ENCODE measurements at places on chromosomes 6 and 20.

DNA sequence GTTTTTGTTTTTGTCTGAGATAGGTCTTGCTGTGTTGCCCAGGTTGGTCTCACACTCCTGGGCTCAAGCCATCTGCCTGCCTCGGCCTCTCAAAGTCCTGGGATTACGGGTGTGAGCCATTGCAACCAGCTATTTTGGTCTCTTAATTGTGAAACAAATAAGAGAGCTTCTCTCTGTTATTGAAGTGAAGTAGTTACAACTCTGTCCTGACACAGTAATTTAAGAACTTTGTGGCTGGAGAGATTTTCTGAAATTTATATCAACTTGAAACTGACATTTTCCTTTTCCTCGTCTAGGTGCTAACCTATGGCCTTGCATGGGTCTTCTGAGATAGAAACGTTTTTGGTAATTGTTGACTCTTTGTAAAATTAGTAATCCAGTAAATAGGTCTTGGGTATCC, 122.1 kb upstream of the DOK5 start:
- DNase-seq: no peak

- no peak for DNase-seq
These were observed 48.4 kb downstream of the FOXF2 start for GRCh38 chr6:1437553-1438406.

DNA sequence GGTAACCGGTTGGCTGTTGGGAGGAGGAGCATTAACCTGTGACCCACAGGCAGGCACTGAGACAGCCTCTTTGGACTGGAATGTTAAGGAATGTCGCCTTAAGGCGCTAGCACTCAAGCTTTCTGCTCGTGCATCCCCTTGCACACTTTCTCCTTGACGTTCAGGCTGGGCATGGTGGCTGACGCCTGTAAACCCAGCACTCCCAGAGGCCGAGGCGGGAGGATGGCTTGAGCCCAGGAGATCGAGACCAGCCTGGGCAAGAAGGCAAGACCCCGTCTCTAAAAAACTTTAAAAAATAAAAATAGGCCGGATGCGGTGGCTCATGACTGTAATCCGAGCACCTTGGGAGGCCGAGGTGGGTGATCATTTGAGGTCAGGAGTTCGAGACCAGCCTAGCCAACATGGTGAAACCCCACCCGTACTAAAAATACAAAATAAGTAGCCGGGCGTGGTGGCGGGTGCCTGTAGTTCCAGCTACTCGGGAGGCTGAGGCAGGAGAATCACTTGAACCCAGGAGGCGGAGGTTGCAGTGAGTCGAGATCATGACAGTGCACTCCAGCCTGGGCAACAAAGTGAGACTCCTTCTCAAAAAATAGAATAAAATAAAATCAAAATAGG, 1.9 kb upstream of the GID8 start:
- no peak for DNase-seq

GRCh38 chr20:64150756-64151632, 13.3 kb upstream of the MYT1 start:
- DNase-seq: no peak

DNA sequence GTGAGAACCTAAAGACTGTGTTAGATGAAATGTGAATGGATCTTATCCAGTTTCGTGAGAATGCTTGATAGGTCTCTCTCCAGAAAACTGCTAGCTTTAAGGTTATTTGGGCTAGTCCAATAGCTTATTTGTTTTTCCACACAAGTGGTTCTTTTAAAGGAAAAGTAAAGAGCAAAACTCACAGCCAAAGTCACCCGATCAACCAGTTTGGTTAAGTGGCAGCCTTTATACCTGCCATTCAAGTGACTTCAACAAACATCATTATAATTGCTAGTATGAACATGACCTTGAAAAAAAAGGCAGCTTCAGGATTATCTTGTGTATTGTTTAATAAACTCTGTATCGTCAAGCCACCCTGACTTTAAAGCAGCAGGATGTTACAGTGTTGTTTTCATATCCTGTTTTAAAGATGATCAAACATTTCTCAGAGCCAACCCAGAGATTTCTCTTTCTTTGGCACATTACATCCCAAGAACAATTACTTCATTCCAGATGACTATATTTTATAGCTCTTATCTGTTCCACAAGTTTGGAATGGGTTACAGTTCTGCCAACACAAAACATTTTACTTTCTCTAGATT, 253.4 kb downstream of the EPHA7 start:
- no peak for DNase-seq
